H7 (cell line): ENCODE measurements at places on chromosomes 11 and 22.

- DNase-seq, result peak; percentile 64
These were observed 2.5 kb upstream of the PYGM start for GRCh38 chr11:64762277-64762673.

DNA sequence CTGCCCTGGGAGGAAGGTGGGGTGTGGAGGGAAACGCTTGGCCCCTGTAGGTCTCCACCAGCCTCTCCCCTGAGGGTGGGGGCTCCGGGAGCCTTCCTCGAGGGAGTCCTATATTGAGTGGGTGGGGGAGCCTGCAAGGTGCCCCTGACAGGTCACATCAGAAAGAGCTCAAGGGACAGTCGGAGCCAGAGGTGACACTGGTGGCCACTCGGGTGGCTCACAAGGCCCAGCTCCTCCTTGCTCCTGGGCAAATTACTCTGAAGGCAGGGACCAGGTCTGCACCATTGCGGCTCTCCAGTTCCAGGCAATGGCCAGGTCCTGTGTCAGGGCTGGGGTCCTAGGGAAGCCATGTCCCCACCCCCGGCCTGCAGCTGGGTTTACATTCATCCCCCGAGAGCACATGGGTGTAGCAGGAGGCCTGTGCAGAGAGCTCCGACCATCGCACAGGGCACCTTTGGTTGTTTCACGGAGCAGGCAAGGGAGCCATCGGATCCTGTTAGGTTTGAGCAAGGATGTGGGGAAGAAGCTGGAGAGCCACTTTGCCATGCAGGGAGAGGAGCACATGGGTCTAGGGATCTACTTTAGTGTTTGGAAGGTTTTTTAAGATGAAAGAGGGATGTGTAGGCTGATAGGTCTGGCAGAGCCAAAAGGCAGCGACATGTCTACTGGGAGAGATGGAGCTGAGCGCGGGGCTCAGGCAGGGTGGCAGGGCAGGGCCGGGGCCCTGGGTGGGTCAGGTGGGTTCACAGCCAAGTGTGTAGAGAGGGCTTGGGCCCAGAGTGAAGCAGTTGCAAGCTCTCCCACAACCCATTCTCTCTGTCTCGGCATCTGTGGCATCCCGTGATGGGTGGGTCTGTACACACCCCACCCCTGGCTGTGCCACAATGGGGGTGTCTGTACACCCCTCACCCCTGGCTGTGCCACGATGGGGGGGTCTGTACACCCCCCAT, 14.8 kb downstream of the CCND1 start:
- peak; percentile 59 for DNase-seq

- no peak for DNase-seq
These were observed 6.8 kb upstream of the TMEM123 start for GRCh38 chr11:102459393-102459792.

DNA sequence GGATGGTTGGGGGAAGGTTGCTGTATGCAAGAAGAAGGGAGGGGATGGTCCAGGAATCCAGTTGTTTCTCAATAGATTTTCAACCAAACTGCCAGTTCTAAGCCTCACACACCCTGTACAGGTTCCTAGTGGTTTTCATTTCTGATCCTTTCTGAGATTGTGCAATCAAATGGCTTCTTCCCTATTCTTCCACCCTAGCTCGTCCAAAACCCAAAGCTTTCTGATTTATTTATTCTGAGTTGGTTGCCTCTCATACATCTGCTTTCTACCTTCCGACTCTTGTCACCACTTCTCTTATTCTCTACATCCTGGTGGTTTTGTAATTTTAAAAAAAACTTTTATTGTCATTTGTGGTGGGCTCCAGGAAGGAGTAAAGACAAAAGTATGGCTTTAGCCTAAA, 12.6 kb downstream of the OR5A2 start:
- no peak for DNase-seq

DNA sequence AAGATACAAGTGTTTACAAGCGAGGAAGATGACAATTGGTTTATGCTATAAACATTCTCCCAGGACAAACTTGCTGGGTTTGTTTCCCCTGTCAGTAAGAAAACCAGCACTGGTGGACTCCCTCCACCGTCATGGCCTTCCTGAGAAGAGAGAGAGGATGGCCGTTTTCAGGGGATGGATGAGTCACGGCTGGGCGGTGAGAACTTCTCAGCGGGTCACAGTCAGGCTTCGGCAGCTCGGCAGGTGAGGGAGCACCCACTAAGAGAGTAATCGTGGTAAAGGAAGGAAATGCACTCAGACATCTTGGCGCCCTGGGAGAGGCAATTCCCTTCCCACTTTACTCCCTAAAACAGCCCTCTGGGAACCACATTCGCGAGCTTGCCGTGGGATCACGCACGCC, 83.9 kb downstream of the NCAM1 start:
- peak; percentile 29 for DNase-seq

DNA sequence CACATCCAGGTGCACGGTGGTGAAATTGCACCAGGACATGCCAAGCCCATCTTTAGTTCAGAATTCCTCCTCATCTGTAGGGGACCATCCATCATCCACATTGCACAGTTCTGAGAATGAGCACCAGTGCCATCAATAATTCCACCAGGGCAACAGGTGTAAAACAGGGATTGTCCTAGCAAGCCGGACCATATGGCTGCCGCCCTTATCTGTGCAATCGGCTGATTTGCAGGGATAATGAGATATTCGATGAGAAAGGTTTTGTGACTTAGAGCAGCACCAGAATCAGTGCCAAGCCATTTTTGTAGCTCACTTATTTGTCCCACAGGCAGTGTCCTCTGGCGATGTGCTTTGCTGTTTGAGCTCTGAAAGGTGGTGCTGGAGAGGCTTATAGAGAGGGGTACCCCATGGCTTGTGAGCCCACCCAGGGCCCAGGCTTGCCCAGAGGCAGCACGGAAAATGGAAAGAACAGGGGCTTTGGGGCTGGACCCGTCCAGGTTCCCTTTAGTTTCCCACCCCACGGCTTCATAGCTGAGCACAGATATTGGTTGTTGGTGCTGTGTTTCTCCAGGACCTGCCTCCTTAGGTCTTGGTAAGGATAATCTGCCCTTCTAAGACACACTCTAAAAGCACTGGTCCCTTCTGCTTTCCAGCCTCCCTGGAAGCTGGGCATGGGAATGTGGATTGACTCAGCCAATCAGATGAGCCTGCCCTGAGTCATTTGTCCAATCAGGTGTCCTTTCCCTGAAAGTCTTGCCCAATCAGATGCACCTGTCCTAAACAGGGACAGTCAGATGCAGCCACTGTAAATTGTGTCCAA, 84.0 kb upstream of the SHANK2 start:
- peak; percentile 22 for DNase-seq
